ENCODE measurements at places on chromosomes 16 and 17.
A peak's percentile ranks its signal among the peaks of the same experiment; 100 is the strongest.

GRCh38 chr17:41739661-41740352 lies 5.4 kb upstream of the HAP1 start:
- no peak for DNase-seq

GRCh38 chr16:77951788-77952187 lies 70.6 kb upstream of the CLEC3A start:
- DNase-seq: peak; percentile 70

- DNase-seq: peak; percentile 87
Measured at GRCh38 chr16:68704232-68704867, 32.7 kb upstream of the CDH1 start.

DNA sequence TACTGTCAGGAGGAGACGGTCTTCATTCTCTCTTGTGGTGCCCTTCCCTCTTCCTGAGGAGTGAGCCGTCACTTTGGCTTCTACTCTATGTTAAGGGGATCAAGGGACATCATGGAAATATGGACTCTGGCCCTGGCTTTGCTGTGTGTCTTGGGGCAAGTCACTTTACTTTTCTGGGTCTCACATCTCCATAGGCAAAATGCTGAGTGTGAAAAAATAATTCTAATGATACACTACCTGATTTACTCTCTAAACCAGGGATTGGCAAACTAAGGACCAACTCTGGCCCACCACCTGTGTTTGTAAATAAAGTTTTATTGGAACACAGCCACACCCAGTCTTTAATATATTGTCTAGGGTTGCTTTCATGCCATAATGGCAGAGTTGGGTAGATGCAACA lies 548.7 kb upstream of the CDH5 start:
- no peak for DNase-seq

GRCh38 chr16:17138801-17139200 lies 332.0 kb downstream of the XYLT1 start:
- peak; percentile 36 for DNase-seq

DNA sequence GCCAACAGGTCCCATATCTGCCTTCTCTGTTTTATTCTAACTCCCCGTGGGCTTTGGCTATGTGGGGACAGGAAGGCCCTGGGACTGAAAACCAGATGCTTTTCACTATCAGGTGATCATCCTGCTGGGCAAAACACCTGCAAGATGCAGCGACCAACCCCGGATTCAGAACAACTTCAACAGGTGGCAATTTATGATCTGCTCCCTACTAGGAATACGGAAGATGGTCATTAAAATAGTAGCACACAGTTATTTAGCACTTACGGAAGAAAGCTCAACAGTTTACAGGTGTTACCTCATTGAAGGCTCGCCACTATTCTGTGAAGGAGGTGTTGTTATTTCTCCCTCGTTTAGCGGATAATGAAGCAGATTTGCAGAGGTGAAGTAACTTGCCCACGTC lies 7.8 kb upstream of the SLC5A11 start:
- DNase-seq: no peak

DNA sequence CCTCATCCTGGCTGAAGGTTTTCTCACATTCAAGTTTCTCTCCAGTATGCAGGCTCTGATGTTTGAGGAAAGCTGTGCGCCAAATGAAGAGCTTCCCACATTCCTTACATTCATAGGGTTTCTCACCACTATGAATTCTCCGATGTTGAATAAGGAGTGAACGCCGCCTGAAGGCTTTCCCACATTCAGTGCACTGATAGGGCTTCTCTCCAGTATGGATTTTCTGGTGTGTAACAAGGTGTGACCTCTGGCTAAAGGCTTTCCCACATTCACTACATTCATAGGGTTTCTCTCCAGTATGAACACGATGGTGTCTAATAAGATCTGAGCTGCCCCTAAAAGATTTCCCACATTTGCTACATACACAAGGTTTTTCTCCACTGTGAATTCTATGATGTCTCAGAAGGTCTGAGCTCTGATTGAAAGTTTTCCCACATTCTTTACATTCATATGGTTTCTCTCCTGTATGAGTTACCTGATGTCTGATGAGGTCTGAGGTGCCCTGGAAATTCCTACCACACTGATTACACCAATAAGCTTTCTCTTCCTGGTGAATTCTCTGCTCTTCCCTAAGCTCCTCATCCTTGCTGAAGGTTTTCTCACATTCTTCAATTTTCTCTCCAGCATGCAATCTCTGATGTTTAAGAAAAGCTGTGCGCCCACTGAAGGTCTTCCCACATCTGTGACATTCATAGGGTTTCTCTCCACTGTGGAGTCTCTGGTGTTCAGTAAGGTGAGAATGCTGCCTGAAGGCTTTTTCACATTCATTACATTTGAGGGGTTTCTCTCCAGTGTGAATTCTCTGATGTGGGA lies 8.9 kb downstream of the ZNF594 start:
- no peak for DNase-seq

DNA sequence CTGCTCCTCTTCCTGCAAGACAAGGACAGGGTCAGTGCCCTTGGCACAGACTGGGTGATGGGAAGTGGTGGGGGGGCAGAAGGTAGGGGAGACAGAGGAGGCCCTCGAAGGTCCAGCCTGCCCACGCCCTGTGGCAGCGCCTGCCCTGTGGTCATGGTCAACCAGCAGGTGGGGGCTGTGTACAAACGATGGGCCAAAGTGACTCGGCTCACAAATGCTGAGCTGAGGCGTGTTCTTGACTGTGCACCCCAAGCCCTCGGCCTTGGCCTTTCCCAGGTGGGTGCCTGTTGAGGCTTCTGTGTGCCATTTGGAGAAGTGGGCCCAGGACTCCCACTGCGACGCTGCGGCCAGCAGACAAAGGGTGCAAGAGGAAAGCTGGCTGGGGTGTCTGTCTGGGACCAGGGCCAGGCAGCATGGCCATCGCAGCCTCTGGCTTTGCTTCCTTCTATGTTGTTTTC lies 22.6 kb downstream of the MXRA7 start:
- no peak for DNase-seq

GRCh38 chr17:57808882-57809281 lies 41.0 kb downstream of the MRPS23 start:
- no peak for DNase-seq

GRCh38 chr17:60388742-60389141 lies 3.2 kb downstream of the USP32 start:
- DNase-seq: peak; percentile 93

- DNase-seq: peak; percentile 72
Measured at GRCh38 chr16:28873543-28874201, 4.6 kb upstream of the ATP2A1 start.

GRCh38 chr17:7251661-7252175 lies at the start of gene CTDNEP1:
CTDNEP1 (minus strand) TSS chr17:7251734; CDS start chr17:7251296, 438 bp downstream.
- peak; percentile 100 for DNase-seq

GRCh38 chr17:71192848-71193247 lies 928.0 kb upstream of the SOX9 start:
- DNase-seq: no peak

GRCh38 chr17:59427996-59428395 lies 96.5 kb downstream of the YPEL2 start:
- no peak for DNase-seq

GRCh38 chr17:17398188-17398942 lies 78.4 kb upstream of the MED9 start:
- DNase-seq: no peak

- no peak for DNase-seq
Measured at GRCh38 chr17:80586846-80587228, 42.2 kb downstream of the RPTOR start.

DNA sequence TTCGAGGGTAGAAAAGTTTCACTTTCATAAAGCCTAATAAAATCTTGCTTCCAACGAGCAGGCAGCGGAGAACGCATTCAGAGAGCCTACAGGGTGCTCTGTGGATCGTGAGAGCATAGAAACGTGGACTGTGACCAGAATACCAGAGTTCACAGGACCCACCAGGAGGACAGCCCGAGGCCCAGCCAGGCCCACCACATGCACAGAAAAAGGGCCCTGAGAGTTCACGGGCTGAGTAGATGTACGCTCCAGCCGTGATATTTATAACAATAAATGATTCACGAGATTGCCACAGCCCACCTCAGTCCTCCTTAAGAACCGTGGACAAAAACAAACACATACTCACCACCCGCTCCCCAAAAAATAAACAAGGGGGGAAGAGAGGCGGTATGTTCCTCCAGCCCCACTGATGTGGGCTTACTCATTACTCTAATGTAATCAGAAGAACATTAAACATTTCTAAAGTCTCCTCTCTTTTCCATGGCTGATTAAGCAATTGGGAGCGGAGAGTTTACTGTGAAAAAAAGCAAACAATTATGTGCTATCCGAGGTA lies 207.2 kb downstream of the C16orf78 start:
- DNase-seq: no peak

DNA sequence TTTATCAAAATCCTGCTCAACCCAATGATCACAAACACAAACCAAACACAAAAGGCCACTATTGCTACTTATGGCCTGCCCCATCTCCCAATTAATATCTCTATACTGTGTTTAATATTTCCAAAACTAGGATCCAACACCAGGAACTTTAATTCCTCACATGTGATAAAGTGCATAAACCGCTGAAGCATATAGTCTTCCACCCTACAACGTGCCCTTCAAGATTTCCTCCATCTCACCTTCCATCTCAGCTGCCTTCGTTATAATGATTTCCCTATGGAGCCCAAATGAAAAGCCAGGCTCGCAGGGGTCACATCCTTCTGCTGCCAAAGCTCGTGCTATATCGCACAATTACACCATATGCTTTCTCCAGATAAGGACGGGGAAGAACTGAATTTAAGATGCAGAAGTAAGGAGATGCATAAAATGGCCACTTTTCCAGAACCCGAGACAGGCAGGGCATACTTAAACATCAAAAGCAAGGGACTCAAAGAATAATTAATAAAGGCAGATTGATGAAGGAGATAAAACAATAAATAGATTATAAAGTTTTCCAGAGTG lies 1.8 kb downstream of the MYH10 start:
- DNase-seq: peak; percentile 86

DNA sequence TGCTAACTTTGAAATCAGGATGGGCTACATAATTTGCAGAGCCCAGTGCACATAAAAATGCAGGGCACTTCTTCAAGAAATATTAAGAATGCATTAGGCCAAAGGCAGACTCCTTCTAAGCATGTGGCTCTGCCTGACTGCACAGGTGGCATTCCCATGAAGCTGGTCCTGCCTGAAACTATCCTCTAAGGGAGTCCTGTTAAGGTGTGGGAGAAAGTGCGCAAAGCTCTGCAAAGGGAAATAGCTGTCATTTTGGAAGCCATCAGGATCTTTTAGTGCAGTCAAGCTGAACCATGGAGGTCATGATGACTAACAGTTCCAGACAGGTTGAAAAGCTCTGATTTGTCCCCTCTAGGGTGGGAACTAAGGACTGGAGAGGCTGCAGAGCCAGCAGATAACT lies 41.9 kb upstream of the CRHR1 start:
- no peak for DNase-seq

- no peak for DNase-seq
Measured at GRCh38 chr16:30084096-30084815, 7.5 kb downstream of the TBX6 start.

- DNase-seq: no peak
Measured at GRCh38 chr17:55458978-55459377, 37.3 kb upstream of the MMD start.

Measured in hematopoietic multipotent progenitor cell treated with erythropoietin and hydrocortisone succinate and interleukin-3 and kit ligand, for 6 days (in vitro differentiated cells).